Stimulated activated CD4-positive, alpha-beta T cell treated with anti-CD3 and anti-CD28 coated beads, TNF-alpha, amount 100 ng/mL, for 48 hours (primary cell): ENCODE measurements at places on chromosomes 12 and 14.

- peak; percentile 60 for DNase-seq
Measured at GRCh38 chr12:120007272-120007671, 18.2 kb downstream of the BICDL1 start.

DNA sequence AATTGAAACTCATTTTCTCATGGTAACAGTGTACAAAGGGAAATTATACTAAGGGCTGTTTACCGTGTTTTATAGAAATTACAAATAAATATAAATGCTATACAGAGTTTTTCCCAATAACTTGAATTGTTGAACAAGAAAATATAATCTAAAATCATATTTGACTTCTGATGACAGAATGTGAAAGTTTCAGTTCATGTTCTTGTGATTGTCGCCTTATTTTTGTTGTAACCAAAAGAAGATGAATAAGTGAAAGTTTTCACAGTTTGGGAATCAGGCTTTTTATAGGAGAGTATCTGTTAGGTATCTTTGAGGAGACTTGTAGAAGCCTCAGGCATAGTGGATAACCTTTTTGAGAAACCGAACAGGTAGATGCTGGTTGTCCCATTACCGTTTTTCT is 28.1 kb downstream of the ANO6 start:
- no peak for DNase-seq

DNA sequence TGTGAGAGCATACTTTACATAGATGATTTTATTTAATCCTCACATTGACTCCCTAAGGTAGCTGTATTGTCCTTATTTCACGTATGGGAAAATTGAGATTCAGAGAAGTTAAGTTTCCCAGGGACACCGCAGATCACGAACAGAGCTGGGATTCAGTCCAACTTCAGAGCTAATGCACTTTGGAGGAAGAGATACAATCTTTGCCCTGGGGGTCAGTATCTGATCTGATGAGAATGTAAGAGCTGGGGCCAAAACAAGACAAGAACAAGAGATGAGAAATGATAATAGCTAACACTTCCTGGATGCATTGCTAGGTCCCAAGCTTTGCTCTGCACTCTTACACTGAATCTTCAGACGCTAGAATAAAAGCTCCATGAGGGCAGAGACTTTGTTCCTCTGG is 6.0 kb upstream of the CSAD start:
- no peak for DNase-seq

DNA sequence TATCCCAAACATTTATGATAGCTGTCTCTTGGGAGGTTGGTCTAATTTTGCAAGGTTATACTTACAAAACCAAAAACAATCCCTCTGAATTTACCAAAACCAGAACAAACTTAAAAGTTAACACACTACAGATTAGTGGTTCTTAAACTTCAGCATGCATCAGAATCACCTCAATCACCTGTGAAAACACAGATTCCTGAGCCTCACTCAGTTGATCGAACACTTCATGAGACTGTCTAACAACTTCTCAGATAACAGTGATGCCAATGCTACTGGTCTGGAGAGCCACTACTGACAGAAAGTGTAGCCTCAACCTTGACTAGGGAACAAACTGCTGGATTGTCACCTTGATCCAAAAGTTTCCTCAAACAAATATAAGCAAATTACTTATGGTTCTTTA is 44.2 kb downstream of the ATP2B1 start:
- DNase-seq, result no peak

DNA sequence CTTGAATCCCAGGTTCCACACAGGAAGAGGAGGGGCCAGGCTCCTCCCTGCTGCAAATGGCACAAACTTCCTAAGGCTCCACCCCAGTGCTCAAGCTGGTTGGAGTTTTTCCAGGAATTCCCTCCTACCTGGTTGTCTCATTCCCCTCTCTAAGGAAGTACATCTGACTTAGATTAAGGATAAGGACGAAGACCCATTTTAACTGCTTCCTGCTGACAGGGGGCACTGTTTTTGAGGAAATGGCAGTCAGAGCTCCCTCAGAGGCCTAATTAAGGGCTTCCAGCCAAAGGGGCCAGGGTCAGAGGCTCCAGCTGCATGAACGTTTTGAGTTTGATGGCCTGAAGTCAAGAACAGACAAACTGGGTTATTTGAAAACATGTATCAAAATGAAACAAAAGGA is 1084.7 kb downstream of the SLC6A15 start:
- DNase-seq, result no peak

GRCh38 chr12:3421191-3421978 is 69.6 kb upstream of the PRMT8 start:
- DNase-seq, result no peak

- DNase-seq, result no peak
Measured at GRCh38 chr12:2454601-2455177, 340.1 kb upstream of the FKBP4 start.

DNA sequence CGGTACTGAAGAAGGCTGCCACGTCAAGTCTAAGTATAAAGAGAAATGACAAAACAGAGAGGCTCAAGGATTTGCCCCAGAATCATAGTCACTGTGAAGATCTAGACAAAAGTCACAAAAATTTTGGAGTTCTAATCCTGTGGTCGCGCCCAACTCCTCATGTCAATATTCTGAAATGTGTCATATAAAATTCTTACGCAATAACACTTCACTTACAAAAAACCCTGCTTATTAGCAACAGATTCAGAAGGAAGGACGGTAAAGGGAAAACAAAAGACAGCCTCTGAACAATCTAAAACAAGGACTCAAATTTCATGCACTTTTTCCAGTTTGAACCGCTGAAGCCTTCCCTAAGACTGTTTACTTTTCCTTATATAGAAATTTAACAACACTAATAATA is 94.7 kb downstream of the TSPAN8 start:
- no peak for DNase-seq
